ENCODE measurements at places on chromosomes 12 and 14.

- DNase-seq = no peak
These were observed 10.4 kb upstream of the BDKRB2 start for GRCh38 chr14:96194262-96194656.

DNA sequence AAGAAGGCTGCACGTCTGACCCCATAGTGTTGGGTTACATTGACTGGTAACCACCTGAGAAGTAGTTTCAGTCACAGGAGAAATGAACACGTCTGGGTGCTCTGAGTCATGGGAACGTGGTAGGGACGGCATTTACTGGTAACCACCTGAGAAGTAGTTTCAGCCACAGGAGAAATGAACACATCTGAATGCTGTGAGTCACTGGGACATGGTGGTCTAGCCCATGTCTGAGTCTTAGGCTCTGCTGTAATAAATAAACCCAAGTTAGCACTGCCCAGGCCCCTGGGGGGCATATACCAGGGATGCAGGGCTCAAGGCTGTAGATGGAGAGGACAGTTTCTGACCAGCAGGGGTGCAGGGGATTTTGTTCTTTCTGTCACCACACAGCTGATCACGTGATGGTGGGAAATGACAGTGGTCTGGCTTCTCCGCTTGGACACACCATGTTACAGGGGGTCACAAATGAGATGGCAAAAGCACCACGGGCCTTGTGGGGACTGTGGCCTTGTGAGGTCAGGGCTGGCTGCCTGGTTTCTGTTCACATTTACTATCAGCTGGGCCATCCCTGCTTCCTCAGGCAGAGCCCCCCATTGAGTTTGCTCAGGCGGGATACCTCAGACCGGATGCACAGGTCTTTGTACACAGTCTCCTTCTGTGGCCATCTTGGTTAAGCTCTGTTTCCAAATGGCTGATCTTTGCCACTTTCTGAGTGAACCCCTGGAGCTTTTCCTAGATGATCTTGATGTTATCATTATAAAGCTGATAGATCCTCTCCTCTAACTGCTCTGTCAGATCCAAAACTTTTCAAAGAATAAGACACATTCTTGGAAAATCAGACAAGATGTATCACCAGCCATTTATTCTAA lies 9.8 kb upstream of the C12orf42 start:
- DNase-seq = no peak

DNA sequence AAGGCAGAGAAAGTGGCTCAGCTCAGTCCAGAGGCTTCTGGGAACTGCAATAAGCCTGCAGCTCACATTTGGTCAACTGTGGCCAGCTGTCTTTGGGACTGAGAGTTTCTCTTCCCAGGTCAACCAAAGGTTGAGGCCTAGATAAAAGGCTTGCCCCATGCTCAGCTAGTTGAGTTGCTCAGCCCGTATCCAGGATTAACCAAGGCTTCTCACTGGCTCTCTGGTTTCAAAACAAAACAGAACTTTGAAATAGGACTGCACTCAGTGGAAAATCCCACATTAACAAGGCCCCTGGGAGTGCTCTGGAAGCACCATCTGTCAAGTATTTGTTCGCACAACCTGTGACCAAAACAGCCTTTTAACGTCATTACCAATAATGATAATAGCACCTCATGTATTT lies 40.3 kb upstream of the NUAK1 start:
- DNase-seq = no peak

GRCh38 chr12:47992776-47993175 lies 11.5 kb downstream of the COL2A1 start:
- DNase-seq = no peak

DNA sequence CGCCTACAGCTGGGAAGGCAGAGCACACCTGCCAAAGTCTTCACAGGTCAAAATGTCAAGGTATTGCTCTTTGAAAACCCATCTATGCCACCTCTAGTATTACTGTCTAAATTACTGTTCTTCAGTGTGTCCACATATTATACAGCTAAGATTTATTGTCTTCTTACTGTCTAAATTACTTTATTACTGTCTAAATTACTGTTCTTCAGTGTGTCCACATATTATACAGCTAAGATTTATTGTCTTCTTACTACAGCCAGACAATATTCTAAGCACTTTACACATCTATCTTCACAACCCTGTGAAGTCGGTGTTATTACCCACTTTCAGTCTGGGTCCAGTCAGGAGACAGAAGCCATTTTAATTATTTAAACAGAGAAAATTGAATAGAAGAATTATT lies 173.9 kb downstream of the MYRFL start:
- DNase-seq = no peak

DNA sequence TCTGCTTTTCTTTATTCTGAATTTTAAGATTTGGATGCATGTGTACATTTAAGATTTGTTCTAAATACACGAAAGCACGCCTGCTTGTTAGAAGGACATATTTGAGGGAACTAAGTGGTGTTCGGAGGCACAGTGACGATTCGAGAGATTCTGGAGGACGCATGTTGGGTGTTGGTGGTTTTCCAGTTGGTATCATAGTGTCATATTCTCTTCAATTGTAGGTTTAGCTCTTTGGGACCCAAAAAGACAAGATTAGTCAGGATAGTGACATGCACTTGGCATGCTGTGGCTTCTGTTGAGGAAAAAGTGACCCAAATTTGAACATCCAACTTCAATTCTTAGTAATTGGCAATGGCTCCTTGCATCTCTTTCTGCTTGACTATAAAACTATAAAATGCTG lies 30.1 kb downstream of the PRKCH start:
- DNase-seq = no peak

DNA sequence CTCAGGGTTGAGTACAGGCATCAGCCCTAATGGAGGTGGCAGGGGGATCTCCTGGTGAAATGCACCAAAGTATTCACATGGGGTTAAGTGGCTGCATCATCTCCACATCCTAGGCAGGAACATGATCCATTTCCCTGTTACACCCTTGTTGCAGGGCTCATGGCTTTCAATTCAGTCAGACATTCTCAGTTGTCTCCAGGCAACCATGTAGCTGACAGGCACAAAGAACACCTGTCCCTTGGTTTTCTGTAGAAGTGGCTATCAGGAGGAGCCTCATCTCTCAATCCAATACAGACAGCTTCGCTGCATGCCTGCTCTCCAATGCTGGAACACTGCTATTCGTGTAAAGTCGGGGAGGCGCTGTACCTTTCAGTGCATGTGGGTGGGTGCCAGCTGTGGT lies 299.0 kb upstream of the FOXG1 start:
- no peak for DNase-seq

- DNase-seq = no peak
These were observed 48.6 kb upstream of the STAC3 start for GRCh38 chr12:57299514-57300016.
